ENCODE measurements at places on chromosomes 7 and 10.

GRCh38 chr10:84899268-84899667 is 570.9 kb downstream of the CCSER2 start:
- no peak for DNase-seq

- no peak for DNase-seq
These were observed 25.5 kb downstream of the MMRN2 start for GRCh38 chr10:86931872-86932271.

DNA sequence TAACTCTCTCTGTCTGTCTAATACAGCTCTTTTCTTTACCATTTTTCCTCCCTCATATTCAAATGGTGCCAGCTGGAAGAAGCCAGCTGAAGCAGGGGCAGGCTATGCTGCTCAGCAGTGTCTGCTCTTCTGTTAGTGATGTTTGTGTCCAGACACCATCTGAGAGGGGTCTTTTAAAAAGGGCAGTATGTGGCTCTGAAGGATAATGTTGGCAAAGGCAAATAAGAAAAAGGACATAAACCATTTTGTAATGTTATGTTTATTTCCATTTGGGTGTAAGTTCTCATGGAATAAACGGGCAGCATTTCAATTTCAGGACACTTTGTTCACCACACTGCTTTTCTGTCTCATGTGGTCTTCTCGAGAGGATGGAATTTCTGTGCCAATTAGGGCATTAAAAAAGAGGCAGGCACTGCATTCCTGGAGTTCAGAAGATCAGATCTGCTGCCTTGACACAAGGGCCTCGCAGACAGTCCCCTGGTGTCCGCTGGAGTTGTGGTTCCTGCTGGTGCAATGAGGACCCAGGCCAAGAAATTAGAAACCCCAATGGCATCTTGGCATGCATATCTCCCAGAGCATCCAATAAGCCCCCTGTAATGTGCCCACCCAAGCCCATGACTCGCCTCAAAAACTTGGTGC is 109.0 kb upstream of the ELMO1 start:
- DNase-seq: no peak

DNA sequence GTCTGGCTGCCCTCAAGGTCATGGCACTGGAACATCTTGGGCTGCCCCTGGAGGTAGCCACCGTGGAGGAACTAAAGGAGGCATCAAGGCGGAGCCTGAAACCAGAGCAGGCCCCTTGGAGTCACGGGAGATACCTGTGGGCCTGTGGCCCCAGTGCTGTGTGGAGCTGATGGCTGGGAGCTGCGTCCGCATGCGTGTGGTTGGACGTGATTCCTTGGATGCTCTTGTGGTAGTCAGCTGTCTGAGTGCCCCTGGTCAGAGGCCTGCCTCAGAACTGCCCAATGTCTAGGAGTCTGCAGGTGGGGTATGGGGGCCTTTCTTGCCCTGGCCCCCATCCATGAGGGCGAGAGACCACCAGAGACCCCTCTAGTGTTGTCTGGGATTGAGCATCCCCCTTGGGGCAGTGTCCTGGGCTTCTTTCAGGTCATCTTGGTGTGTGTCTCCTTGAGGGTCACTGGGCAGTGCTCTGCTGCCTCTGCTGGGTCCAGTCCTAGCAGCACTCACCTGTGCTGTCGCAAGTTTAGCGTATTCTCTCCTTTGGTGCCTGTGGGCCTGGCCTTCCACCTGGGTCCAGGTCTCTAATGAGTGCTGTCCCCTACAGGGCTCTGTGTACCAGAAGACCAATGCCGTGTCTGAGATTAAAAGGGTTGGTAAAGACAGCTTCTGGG is 8.1 kb downstream of the PGAM2 start:
- DNase-seq: no peak

DNA sequence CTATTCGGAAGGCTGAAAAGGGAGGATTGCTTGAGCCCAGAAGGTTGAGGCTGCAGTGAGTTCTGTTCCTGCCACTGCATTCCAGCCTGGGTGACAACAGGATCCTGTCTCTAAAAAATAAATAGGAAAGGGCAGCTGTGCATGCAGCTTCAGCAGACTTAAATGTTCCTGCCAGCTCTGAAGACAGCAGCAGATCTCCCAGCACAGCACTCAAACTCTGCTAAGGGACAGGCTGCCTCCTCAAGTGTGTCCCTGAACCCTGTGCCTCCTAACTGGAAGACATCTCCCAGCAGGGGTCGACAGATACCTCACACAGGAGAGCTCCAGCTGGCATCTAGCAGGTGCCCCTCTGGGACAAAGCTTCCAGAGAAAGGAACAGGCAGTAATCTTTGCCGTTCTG is 117.9 kb downstream of the CXCL12 start:
- DNase-seq: no peak

DNA sequence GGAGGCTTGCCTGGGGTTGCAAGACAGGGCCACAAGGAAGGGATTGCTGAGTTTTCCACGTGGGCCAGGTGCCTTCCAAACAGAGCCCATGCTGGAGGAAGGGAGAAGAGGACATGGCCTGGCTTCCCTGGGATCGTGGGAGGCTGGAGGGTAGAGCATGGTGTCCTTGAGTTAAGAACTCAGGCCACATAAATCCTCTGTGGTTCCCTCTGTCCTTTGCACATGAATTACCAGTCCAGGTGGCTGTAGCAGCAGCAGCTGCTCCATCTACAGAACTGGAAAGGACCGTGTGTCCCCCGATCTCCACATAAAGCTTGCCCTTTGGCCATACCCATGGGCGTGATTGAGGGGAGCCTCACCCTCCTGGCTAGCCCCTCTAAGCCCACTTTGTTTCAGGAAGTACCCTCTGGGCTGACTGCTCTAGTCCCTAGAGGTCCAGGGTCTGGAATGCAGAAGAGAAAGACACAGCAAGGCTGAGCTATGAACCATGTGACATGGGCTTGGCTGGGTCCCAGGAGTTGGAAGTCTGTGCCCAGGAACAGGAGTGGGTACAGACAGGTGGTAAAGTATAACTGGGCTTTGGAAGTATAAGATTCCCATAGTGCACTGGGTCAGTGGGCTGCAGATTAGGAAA is 84.9 kb downstream of the C10orf105 start:
- DNase-seq: no peak

DNA sequence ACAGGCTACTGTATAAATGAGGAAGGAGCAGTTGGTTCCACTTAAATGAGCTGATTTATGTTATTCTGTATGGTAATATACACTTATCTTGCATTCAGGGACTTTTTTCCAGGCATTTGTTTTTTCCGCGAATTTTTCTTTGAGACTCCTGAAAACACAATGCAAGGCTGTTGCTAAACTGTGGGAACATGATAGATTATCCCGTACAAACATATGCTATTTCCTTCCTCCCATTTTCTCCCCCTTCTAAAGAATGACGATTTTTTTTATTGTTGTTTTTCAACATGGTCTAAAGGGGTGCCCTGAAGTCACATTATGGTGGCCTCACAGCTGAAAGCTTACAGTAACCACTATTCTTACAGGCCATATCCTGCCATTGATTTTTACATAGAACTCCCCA is 523.9 kb upstream of the NRP1 start:
- no peak for DNase-seq

DNA sequence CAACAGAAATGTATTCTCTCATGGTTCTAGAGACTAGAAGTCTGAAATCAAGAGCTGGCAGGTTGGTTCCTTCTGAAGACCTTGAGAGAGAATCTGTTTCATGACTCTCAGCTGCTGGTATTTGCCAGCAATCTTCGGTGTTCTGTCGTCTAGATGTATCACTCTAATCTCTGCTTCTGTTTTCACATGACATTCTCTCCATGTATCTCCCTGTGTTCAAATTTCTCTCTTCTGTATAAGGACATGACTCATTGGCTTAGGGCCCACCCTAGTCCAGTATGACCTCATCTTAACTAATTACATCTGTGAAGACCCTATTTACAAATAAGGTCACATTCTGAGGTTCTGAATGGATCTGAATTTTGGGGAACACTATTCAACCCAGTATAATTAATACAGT is 82.3 kb downstream of the ANKRD7 start:
- no peak for DNase-seq

GRCh38 chr10:30600005-30600404 is 29.5 kb downstream of the LYZL2 start:
- DNase-seq: no peak

DNA sequence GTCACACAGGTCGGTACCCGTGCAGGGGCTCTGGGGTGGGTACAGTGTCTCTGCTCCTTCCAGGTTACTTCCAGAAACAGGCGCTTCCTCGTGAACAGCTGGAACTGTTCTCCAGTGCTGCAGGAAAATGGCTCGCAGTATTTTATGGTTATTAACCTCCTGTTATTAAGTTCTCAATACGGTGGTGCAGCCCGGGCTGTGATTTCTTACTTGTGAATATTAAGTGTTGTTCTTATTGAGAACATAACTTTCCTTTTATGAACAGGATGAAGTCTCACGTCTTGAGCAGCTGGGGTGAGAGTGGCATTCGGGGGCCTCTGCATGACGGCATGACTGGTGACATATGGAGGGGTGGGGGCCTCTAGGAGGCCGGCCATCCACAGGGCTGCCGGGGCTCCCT is 430.8 kb downstream of the GLRX3 start:
- DNase-seq: no peak

DNA sequence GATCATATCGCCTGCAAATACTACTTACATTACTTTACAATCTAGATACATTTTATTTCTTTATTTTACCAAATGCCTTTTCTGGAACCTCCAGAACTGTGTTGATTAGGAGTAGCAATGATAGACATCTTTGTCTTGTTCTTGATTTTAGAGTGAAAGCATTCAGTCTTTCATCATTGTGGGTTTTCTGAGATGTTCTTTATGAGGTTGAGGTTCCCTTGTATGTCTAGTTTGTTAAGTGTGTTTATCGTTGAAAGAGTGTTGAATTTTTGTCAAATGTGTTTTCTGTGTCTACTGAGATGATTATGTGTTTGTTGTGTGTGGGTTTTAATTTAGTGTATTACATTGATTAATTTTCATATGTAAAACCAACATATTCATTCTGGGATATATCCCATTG is 17.1 kb downstream of the SEPTIN7 start:
- no peak for DNase-seq

DNA sequence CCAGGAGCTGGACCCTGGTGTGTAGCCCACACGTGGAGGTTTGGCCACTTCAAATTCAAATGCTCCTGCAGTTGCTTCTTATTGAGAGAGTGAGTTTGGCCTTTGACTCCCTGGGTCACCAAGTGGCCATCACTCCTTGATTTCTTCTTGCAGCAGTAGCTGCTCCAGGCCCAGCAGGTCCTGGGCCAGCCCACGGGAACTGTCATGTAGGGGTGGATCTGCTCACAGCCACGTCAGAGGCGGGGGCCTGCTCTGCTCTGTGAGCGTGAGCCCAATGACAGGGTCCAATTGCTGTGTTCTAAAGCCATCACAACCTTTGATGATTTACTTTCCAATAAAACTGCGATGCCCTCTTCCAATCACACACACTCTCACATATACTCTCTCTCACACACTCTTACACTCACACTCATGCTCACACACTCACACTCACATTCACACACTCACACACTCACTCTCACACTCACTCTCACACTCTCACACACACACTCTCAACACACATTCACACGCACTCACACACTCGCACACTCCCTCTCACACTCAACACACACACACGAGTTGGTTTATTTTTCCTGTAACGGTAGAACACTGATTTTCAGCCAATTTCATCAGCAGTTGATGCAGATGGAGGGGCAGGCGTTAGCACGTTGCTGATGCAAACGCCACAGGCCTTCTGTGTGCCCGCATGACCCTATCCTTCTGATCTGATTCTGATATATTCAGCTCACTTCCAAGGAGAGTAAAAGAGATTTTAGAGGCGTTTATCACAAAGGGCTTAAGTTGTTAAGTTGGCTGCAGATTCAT is 210.7 kb upstream of the PPP2R2D start:
- DNase-seq: no peak

DNA sequence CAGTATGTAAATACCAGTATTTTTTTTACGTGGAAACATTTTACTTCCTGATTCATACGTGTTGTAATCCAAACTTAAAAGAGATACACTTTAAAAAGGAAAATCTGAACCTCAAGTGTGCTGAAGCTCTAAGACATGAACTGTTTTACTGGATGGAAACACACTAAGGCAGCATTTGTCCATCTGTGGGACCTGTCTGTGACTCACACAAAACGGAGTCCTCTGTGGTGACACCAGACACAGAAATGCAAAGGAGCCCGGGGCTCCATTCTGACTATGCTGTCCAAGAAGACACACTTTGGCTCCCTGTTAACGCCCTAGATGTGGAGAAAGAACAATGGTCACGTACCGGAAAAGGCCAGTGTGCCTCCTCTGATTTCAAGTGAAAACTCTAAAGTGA is 23.9 kb downstream of the RNF133 start:
- DNase-seq: no peak

DNA sequence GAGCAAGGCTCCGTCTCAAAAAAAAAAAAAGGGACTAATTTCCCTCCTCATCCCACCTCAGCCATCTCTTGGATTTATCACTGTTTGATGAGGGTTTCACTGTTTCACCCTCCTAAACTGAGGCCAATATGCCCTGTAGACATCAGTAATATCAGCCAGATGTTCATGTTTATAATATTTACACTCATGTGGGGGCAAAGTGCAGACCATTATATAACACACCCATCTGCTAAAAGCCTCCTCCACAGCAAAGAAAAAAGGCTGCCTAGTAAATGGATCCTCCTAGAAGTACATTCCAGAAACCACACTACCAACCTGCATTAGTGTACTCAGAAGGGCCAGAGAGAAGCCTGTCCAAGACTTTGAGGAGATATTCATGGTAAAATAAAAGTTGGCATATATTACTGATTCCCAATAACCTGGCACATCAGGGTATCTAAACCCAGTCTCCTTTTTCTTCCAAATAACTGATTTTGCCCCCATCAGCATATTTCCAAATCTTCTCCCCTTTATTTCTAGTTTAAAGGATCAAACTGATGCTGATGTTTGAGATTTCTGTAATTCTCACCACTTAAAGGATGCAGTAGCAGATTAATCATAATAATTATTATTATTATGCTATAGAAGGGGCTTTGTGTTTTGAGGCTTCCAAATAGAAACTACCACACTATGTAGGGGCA is 55.1 kb downstream of the LGI1 start:
- no peak for DNase-seq

DNA sequence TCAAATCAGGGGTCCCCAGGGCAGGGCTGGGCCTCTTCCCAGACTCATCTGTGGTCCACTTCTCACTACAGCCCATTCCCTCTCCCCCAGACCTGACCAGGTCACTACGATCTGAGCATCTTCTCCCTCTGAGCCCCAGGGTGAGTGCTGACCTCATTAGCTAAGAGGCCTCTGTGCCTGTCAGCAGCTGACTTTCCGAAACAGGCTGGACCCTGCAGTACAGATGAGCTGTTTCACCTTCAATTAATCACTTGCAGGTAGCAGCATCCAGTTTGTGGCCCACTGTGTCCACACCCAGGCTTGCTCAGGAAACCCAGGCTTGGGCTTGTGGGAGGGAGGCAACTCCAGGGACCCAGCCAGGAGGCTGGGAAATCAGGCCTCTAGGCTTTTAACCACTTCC is 24.3 kb downstream of the SRRM3 start:
- no peak for DNase-seq

- no peak for DNase-seq
These were observed 177.2 kb upstream of the KLF14 start for GRCh38 chr7:130910949-130911944.

All from kidney capillary endothelial cell (primary cell).